Heart left ventricle (tissue), 16 donors: ENCODE measurements at places on chromosomes 1 and 21. TPM values are rescaled to one million over a fixed set of nuclear protein-coding genes. Genes with fewer than 3 reads are reported as not detected.

GRCh38 chr21:15028186-15028585 lies 36.6 kb downstream of the NRIP1 start:
- DNase-seq, result no peak

DNA sequence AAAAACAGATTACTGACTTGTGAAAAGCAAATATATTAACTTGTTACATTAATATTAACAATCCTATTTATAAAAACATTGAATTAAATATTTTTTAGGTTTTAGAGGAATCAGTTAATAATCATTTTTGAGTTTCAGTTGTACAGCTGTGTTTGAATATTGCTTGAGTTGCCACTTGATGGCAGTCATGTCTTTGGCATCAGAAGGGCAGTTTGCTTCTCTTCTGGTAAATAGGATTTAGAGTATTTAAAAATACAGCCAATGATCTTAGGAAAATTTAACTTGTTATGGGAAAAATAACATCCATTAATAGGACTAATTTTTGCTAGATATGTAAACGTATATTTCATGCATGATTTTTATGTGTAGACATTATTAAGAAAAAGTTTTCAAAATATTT lies 234.1 kb downstream of the NCAM2 start:
- DNase-seq, result no peak

DNA sequence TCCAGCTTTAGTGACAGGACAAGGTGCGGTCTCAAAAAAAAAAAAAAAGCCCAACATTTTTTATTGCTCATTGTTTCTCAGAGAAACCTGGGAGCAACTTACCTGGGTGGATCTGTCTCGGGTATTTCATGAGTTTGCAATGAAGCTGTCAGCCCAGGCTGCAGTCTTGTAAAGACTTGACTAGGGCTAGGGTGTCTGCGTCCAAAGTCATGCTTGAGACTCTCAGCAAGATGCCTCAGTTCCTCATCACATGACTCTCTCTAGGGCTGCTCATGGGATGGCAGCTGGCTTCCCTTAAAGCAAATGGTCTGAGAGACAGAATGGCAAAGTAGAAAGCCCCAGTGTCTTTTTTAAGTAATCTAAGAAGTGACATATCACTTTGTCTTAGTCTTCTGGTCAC lies 8.1 kb downstream of the GABPA start:
- DNase-seq, result no peak

The PROK1 gene
- 2.1 TPM for total RNA-seq

- no peak for DNase-seq
Measured at GRCh38 chr1:217590598-217590997, 40.3 kb downstream of the GPATCH2 start.

The ILDR2 gene
- 12.4 TPM for total RNA-seq

- DNase-seq, result no peak
Measured at GRCh38 chr1:111483166-111483565, 9.4 kb downstream of the C1orf162 start.

- DNase-seq, result peak; percentile 78
Measured at GRCh38 chr1:154837034-154837671, 32.9 kb downstream of the KCNN3 start.

DNA sequence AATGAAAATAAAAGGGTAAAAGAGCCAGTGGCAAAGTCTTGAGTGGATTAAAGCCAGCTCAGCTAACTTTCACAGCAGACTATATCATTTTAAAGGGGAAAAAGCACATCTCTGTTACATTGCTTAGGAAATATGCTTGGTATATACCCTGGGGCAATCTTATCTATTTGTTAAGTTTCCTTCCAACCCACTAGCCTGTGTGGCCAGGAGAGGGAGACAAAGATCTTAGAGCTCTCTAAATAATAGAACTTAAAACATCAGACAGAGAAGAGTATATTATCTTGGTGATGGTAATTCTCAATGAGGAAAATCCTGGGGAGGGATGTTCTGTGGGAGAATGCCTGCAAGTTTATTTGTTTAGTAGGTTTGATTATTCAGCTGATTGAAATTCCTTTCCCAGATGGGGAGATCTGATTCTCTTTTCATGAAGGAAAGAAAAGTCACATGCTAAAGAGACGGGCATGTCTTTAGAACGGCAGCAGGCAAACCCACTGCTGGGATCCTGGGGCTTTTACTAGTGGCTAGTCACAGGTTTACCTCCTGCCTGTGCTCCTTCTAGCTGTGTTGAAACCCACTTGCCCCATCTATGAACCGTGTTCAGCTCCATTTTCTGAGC lies 3.6 kb downstream of the KCNE2 start:
- DNase-seq, result no peak

The BEST4 gene
- not detected for total RNA-seq

DNA sequence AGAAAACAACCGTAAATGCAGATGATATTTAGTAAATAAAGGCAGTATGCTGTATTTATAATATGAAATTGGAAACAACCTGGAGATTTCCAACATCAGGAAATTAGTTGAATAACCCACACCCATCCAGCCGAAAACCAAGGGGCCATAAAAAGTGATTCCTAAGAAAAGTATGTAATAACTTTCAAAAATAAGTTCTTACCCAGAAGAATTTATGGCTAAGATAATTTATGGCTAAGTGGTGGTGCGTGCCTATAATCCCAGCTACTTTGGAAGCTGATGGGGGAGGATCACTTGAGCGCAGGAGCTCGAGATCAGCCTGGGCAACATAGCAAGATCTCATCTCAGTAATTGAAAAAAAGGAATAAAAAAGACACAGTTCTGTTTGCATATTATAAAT lies 43.2 kb downstream of the TMCO4 start:
- DNase-seq, result no peak

The TTC4 gene
- 11.9 TPM for total RNA-seq

DNA sequence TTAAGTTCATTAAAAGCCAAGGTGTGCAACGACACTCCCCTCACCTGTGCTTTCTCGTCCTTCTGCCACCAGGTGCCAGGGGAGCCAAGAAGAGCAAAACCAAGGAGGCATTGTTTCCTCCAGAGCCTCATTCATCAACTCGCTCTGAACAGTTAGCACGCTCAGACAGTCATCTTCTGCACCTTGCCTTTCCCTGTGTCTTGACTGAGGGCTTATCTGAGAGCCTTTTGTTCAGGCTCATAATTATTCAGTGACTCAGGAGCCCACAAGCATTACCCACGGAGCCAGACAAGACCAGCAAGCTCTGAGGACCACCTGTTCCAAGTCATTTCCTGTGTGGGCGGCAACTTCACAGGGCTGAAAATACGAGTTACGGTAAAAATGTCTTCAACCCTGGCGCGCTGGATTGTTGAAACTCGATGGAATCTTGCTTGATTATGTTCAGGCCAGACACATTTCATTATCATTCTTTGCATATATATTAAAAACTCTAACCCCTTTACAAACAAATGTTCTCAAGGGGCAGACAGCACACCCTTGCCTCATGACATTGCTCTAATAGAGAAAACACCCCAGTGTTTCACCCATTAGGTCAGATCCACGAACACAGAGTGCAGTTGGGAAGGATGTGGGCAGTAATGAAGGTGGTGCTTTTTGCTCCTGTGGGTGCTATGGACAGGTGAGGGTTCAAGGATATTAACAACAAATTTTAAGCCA lies 89.7 kb upstream of the RUNX1 start:
- DNase-seq, result no peak

GRCh38 chr1:204350857-204351573 lies 8.7 kb downstream of the PLEKHA6 start:
- DNase-seq, result peak; percentile 68

The DMRTA2 gene
- total RNA-seq, result not detected

The MAN1A2 gene
- 35.7 TPM for total RNA-seq

DNA sequence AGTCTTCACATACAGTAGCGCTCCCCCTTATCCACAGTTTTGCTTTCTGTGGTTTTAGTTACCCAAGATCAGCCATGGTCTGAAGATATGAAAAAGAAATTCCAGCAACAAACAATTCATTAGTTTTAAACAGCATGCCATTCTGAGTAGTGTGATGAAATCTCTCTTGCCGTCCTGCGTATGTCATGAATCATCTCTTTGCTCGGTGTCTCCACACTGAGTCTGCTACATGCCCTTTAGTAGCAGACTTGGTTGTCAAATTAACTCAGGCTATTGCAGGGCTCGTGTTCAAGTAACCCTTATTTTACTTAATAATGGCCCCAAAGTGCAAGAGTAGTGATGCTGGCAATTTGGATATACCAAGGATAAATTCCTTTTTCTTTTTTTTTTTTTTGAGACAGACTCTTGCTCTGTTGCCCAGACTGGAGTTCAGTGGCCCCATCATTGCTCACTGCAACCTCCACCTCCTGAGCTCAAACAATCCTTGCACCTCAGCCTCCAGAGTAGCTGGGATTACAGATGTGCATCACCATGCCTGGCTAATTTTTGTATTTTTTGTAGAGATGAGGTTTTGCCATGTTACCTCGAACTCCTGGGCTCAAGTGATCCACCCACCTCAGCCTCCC lies 22.6 kb downstream of the PHACTR4 start:
- no peak for DNase-seq

DNA sequence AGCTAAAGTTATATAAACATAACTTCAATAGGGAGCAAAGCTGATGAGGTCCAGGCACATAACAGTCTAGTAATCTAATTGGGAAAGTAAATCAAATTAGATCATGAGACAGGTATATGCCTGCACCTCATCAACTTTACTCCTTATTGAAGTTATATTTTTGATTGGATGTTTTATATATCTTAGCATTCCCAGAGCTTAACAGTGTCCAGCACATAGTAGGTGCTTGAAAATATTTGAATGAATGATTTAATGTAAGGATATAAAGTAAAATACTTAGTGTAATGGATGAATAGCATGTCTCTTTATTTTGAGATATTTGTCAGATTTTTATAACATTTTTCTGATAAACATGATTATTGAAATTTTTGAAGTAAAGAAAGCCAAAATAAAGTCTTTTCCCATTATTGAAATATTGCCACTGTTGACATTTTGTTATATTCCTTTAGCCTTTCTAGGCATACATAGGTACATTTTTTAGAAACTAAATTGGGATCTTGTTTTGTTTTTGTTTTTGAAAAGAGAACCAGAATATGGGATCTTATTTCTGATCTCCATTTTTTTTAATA lies 2.8 kb downstream of the CDC7 start:
- DNase-seq, result no peak

DNA sequence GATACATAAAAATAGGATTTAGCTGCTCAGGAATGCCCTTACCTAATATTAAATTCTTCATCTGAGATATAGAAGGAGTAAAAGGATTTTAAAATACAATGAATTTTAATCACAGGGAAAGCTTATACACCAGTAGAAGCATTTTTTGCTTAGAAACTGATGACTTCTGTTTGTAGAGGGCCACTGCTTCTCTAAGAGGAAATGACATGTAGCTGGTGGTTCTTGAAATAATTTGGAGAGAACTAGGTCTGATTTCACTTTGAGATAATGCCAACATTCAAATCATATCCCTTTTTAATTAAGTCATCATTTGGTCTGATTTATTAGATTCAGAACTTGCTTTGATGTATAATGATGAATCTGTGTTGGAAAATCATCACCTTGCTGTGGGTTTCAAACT lies 166.6 kb upstream of the SGIP1 start:
- DNase-seq, result no peak

DNA sequence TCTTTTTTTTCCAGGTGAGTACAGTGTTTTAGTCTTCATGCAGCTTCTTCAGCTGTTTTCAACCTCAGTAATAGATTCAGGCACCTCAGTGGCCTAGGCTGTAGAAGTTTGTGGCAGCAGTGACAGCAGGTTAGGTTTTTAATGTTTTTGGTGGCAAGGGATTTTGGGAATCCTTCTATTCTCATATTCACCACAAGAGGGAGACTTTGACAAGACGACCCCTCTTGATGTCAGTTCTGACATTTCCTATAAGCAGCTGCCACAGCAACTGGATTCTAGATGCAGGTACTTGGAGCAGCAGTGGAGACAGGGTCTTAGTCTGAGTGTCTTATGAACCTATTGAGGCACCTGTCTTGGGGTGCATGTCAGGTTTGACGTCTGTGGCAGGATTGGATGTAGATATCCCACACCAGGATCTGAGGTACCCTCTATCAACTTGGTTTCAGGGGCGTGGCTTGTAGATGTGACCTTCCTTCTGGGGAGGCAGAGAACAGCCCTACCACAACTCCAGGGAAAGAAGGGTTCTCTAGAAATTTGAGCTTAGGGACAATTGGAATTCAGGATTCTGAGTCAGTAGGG lies 1104.2 kb upstream of the TMPRSS15 start:
- no peak for DNase-seq

DNA sequence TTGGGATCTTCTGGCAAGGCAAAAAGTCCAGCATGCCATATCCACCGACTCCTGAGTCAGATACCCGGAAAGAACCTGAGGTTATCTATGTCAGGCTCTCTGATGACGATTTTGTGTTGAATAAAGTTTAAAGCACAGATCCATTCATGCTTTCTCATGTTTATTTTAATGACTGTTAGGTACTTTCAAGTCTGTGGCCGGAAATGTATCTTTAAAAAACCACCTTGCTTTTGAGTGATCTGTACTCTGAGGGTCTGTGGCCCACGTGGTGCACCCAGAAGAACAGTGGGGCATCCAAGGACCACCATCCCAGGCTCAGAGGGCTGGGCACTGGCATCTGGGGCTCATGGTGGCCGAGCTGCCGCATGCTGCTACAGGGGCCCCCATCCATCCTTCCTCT lies 30.1 kb upstream of the VASH2 start:
- DNase-seq, result no peak

DNA sequence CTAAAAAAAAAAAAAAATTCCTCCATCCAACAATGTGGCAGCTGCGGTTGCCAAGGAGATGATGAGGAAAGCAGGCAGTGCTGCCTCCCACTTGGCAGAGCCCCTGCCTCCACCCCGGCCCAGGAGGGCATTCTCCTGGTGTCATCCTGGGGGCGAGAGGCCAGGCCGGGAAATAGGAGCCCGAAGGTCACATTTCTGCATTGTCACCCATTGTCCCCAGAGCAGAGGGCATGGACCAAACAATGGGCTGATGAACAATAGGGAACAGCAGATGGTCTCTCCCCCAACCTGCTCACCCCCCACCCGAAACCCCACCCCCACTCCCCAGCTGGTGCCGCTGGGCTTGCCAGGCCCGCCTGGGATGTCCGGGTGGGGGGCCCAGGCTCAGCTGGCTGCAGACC lies 37.3 kb downstream of the CAMK2N1 start:
- DNase-seq, result no peak

The DAP3 gene
- total RNA-seq, result 118 TPM

The KRTAP24-1 gene
- total RNA-seq, result not detected

The SEMA6C gene
- 41.3 TPM for total RNA-seq

DNA sequence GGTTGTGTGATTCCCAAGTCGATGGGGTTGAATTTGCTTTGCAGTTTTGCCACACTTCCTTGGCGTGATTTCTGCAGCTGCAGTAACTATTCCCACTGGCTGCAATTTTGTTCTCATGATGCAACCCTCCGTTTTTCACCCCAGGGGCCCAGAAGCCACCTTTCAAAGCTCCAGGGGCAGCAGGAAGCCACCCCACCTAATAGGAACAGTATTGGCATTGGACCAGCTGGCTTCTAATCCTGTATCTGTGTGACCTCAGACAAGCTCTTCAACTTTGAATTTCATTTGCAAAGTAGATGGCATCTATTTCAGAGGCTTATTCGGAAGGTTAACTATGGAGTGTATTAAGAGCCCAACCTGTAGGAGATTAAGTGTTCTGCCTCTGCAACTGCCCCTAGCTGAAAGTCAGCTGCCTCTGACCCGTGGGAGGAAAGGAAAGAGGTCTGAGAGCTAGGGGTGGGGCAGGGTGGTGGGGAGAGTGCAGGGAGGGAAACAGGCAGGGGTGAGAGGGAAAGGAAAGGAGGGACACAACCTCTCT lies 12.6 kb downstream of the C1orf115 start:
- DNase-seq, result no peak

The OR2T35 gene
- total RNA-seq, result not detected

The SFT2D2 gene
- total RNA-seq, result 48.7 TPM
